ENCODE measurements at places on chromosomes 16 and 17.

- DNase-seq, result no peak
Observed at GRCh38 chr17:28145348-28145747, 102.9 kb downstream of the NLK start.

DNA sequence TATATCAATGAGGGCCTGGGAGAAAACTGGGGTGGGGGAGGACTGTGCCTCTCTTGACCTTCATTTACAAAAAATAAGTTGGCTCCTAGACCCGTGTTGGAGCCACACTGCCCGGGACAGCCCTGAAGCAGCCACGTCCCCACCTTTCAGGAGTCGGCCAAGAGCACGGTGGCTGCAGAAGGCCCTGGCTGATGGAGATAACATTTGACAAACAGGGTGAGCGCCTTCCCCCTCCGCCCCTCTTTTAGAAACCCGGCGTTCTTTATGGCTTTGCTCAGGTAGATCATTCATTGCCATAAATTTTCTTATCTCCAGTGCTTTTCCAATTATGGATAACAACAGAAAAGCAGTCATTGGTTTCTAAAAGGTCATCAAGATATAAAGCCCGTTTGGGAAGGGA, 398.1 kb upstream of the TNRC6C start:
- no peak for DNase-seq

- no peak for DNase-seq
Observed at GRCh38 chr16:20826039-20826566, 19.8 kb downstream of the REXO5 start.

DNA sequence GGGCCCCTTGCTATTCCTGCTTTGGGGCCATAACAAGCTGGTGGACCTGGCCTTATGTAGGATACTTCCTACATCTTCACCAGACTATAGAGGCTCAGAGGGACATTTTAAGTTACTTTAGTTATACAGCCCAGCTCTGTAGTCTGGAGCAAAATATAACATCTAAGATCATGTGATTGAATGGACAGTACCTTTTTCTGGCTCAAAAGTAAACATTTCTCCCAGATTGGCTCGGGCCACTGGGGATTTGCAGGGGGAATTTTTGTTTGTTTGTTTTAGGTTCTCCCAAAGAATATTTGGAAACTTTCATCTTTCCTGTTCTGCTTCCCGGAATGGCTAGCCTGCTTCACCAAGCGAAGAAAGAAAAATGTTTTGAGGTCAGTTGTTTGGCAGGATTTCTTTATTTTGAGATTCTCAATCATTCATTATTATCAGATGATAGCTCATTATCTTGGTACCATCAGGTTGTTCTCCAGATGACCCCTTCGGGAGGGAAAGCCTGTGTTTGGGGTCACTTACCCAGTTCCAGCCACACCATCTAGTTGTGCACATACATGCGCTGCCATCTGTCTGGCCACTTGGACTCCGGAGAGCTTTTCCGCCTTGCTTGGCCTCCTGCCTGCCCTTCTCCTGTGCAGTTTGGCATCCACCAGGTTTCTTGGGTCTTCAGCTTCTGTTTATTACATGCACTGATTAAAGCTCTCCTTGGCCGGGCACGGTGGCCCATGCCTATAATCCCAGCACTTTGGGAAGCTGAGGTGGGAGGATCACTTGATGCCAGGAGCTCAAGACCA, 17.2 kb downstream of the IQCK start:
- no peak for DNase-seq

DNA sequence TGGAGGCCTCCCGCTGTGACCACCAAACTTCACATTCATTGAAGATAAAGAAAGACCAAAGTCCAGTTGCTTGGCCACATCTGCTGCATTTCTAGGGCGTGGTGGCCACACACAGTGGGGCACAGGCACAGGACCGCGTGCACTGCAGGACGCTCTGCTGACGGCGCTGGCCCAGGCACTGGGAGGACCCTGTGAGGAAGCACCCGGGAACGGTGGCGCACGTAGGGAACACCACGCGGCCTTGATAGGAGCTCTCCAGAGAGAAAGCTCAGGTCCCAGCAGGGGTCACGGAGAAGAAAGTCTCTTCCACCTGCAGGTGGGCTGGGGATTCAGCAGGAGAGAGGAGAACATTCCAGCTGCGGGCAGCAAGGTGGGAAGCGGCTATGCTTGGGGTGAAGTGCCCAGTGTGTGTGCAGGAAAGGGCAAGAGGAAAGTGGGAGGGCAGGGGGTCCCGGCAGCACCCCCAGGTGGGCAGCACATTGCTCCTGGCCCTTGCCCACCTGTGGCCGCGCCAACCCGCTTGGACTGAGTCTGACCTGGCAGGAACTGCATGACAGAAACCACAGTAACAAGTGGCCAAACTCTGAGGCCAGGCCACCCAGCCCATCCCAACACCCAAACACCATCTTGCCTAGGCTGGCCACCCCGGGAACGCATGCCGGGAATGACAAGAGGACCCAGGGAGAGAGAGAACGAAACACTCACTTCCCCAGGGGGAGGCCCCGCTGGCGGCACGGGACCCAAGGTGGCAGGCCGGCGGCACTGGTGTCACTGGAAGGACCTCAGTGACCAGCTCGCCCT, 32.8 kb downstream of the TBC1D16 start:
- no peak for DNase-seq

- no peak for DNase-seq
Observed at GRCh38 chr16:31006086-31006385, 4.4 kb downstream of the STX1B start.

DNA sequence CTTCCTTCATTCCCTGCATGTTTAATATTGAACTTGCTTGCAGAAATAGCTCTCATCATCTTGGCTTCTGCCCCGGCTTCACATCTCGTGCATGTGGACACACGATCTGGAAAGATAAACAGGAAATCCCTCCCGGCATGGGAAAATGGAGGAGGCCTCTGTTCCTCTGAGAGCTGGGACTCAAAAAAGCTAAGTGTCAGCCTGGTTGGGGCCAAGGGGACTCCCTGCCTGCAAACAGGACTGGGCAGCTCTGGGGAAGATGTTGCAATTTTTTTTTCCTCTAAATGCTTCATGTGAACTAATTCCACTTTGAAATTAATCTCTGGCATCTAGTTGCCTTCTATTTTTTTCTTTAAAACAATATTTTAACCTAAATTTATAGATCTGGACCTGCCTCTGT, 24.8 kb downstream of the ITPRIPL2 start:
- no peak for DNase-seq

DNA sequence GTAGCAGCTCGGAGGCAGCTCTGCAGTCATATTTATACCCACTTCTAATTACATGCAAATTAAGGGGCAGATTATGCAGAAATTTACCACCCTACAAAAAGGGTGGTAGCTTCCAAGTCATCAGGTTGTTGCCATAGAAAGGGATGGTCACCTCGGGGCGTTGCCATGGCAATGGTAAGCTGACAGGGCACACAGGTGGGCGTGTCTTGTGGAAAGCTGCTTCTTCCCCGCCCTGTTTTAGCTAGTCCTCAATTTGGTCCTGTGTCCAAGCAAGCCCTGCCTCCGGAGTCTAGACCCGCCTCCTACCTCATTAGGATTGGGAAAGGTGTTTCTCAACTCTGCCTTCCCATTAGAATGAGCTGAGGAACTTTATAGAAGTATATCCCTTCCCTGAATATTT, 98.7 kb downstream of the HS3ST2 start:
- DNase-seq, result no peak

- no peak for DNase-seq
Observed at GRCh38 chr17:49456183-49456965, 38.7 kb upstream of the NGFR start.

GRCh38 chr17:6994666-6995256, 1.1 kb upstream of the ALOX12 start:
- DNase-seq, result no peak

GRCh38 chr17:80927791-80928216, 63.8 kb upstream of the CHMP6 start:
- no peak for DNase-seq

GRCh38 chr17:68246271-68247028, 1.4 kb upstream of the AMZ2 start:
- no peak for DNase-seq
